ENCODE measurements at places on chromosomes 5 and 9.

DNA sequence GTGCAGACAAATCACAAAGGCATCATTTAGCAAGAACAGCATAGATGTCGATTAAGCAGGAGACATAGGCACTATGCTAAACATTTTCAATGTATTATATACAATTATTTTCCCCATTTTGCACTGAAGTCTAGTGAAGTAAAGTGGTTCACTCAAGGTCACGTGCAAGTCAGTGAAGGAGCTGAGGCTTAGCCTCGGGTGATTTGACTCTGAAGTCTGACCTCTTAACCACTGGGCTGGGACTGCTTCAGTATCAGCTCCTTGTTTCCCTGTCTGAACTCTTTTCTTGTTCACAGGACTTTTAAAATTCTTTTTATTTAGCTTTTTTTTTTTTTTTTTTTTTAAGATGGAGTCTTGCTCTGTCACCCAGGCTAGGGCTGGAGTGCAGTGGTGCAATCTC, 262.7 kb downstream of the DRD1 start:
- no peak for DNase-seq

GRCh38 chr9:118624608-118625007, 744.6 kb downstream of the BRINP1 start:
- no peak for DNase-seq

DNA sequence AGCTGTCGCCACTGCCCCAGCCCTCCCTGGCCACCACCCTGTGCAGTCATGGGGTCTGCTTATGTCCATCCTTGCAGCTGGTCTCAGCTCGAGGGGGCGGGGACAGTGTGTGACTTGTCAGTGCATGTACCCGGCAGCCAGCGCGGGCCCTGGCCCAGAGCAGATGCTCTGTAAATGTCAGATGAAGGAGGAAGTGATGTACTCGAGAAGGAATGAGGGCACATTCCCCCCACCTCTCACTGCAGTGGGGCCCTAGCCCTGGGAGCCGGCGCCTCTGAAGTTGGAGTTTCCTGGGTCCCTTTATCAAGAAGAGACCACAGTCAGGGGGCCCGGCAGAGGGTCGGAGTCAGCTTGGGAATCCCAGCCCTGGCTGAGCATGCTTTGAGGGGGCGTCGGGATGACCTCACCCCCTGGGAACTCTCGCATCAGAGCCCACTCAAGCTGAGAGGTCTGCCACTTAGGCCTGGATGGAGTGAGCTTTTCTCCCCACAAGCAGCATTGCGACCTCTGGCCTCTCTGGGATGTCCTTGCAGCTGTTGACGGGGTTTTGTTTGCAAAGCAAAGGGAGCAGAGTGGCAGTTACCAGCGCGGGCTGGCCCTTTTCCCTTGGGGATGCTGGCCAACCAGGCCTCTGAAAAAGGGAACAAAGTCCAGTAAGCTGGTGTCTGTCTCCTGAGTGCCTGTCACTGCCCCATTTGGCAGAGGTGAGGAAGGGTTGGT, 19.0 kb downstream of the NEURL1B start:
- no peak for DNase-seq

GRCh38 chr9:34777666-34778065, 67.7 kb upstream of the CCL21 start:
- no peak for DNase-seq

- no peak for DNase-seq
Measured at GRCh38 chr5:8905021-8905420, 640.9 kb downstream of the SEMA5A start.

- DNase-seq, result no peak
Measured at GRCh38 chr9:112180387-112180881, 5.3 kb upstream of the SUSD1 start.

DNA sequence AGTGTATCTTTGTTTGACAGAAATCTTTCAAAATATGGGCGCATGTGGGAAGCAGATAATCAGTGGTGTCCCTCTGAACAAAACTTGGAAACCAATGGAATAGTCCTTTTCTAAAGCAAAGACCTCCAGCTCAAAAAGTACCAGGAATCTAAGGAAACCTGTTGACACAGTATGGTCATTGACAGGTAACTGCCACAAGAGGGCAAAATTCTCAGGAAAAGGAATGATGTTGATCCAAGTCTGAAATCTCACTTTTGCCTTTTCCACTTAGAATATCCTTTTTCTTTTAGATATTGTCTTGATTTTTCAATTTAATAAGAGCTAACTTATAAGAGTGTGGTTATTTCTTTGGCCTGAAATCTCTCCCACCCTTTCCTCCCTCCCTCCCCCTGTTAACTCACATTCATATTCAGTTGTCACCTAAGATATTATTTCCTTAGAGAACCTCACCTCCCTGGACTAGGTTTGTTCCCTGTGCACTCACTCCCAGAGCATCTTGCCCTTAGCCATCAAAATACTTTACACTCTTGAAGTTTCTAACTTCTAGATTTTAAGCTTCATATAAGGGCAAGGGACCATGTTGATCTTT, 59.0 kb upstream of the BARX1 start:
- no peak for DNase-seq

DNA sequence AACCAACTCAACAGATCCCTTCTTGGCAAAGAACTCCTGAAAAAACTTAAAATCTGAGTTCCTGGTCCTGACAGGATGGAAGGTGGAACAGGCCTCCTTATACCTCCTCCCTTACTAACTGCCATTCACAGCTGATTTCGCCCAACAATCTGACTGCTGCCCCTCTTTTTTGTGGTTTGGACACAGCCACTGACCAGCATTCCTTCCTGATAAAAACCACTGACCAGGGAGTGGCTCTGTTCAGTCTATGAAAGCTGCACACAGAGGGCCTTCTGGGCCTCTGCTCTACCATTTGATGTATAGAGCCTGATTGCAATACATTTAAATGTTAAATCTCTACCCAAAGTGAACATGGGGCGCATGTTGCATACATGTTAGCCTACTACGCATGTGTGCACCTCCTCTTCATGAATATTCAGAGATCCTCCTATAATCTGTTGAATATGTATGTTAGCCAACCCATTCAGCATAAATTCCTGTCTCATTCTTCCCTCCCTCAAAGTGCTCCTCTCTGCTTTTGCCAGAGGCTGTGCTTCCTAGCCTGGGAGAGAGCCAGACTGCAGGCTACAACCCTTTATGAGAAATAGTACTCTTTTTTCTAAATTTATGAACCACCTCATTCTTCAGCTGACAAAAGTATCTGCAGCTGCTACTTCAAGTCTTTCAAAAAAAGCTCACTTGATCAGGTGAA, 93.7 kb upstream of the MRPS30 start:
- DNase-seq, result no peak

DNA sequence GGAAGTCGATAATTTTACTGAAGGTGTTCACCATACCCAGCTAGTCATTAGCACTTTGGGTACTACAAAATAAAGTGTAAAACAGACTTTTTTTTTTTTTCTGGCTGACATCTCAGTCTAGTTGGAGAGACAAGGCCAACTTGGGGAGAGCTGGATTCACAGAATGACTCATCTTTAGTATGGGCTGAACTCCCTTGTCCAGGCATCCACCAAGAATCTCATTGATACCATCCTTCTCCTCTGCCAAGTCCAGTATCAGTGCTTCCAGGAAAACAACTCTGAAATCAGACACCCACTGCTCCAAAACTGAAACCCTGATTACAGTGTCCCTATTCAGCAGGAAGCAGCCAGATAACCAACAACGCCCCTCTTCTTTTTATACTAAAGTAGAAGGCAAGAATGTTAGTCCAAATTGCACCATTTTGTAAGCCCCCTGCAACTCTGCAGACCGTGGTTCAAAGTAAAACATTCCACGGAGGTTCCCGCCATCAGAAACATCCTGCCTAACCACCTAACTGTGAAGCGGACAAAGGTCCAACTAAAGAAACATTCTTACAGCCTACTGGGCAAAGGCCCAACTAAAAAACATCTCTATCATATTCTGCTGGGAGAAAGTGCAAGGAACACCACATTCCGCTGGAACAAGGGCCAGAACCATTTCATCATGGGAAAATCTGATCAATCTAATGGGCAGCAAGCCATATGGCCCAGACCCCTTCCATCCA, 728.2 kb downstream of the BRINP1 start:
- DNase-seq, result no peak

DNA sequence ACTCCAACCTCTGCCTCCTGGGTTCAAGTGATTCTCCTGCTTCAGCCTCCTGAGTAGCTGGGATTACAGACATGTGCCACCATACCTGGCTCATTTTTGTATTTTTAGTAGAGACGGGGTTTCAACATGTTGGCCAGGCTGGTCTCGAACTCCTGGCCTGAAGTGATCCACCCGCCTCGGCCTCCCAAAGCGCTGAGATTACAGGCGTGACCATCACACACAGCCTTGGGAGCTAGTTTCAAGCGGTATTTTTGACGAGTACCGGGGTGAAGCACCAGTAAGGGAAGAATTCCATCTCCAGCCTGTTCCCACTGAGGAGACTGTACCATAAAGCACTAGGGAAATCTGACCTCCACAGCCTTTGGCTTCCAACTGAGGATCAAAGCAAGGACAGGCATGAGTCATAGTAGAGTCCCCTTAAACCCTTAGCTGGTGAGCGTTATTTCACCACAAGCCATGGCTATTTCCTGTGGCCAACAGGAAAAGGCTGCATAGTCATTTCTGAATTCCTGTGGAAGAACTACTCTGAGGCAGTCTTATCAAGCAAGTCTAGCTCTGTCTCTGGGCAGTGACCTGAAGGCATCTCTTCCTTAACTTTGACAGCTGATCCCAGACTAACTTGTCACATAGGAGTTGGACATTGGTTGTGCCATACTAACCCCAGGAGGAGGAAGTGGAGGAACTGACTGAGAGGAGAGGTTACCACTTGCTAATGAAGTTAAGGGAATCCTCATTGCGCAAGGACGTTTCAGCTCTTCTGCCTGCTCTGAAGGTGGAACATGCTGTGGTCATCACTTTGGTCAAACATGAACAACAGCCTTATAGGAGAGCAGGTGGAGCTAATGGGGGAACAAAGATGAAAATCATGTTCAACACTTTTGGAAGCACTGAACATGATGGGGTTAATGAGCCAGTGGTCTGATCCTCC, 85.8 kb upstream of the DMRT1 start:
- no peak for DNase-seq

DNA sequence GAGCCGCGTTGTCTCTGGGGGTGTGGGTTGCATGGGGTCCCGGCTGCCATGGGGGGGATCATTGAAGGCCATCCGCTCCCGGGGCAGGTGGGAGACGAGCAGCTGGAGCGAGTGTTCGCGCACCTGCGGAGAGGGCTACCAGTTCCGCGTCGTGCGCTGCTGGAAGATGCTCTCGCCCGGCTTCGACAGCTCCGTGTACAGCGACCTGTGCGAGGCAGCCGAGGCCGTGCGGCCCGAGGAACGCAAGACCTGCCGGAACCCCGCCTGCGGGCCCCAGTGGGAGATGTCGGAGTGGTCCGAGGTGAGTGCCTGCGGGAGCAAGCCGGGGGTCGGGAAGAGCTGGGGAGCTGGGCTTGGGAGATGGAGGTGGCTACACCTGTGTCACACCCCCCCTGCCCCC, 33.7 kb downstream of the ADAMTSL2 start:
- no peak for DNase-seq

- no peak for DNase-seq
Measured at GRCh38 chr9:87515588-87516221, 18.0 kb downstream of the DAPK1 start.

GRCh38 chr9:127528422-127529251, 77.3 kb downstream of the LRSAM1 start:
- no peak for DNase-seq

- DNase-seq, result no peak
Measured at GRCh38 chr9:137114220-137114612, 317 bp downstream of the DPP7 start.

DNA sequence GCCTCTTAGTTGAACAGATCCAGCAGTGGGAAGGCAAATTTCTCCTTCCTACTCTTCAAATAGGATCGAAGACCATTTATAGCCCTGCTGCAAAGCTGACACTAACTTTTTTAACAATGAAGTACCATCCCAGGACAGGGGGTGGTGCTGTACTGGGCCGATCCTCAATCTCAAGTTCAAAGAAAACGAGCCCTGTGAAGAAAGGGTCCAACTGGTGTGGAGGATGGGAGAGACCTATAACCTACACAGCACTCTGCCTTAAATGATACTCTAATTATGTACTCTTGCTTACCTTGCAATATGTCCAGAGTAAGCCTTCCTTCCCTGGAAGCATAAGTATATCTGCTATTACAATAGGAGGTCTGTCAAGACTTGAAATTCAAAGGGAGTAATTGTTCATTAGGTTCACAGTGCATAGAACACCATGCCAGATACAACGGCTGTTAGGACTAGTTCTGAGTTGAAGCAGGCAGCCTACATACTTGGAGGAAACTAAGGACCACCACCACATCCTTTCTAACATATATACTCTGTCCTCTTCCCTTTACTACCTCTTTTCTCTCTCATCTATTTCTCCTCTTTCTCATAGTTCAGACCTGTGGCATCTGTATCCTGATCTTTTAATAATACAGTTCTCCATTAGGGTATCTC, 6.2 kb downstream of the ETF1 start:
- no peak for DNase-seq

DNA sequence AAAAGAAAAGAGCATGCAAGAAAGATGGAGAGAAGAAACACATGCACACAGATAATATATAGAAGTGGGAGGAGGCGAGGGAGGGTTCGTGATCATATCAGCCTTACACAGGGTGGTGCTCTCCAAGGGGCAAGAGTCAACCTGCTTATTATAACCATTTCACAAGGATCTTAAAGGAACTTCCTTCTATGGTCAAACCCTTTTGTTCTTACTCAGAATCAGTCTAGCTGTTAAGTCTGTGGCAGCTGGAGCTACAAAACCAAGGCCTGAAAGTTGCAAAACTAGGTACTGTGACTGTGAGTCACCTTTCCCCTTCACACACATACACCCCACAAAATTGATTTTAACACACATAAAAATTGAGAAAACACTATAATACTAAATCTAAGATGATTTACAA, 18.5 kb upstream of the ERMP1 start:
- no peak for DNase-seq

GRCh38 chr9:38434853-38435252, 10.6 kb upstream of the IGFBPL1 start:
- no peak for DNase-seq

- no peak for DNase-seq
Measured at GRCh38 chr9:76893395-76893932, 12.4 kb downstream of the PRUNE2 start.

GRCh38 chr5:149160291-149160787, 19.0 kb downstream of the ABLIM3 start:
- no peak for DNase-seq
